Activated CD4-positive, CD25-positive, alpha-beta regulatory T cell treated with anti-CD3 and anti-CD28 coated beads, Interleukin-2, amount 50 U/mL, for 24 hours (primary cell): ENCODE measurements at places on chromosomes 3 and 15.

DNA sequence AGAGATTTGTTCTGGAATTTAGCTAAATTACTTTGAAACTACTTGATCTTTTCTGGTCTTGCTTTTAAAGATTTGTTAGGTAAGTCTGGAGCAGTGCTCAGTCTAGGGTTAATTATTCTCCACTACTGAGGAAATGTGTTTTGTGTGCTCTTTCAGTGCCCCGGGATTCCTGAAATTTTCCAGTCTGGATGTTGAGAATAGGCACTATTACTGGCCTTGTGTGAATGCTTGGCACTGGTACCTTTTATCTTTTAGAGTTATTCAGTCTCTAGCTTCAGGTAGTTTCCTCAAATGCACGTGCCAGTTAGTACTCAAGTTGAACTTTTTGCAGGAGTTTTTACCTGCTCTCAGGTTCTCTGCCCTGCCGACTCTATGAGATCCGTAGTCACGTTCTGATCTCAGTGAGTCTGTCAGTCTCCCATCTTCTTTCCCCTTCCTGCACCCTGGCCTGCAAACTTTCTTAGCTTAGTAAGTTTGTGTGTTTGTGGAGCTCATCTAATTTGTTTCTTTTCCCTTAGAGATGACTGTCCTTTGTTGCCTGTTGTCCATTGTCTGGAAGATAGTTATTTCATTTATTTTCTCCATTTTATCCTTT, 39.5 kb downstream of the TCF12 start:
- ATAC-seq: no peak

DNA sequence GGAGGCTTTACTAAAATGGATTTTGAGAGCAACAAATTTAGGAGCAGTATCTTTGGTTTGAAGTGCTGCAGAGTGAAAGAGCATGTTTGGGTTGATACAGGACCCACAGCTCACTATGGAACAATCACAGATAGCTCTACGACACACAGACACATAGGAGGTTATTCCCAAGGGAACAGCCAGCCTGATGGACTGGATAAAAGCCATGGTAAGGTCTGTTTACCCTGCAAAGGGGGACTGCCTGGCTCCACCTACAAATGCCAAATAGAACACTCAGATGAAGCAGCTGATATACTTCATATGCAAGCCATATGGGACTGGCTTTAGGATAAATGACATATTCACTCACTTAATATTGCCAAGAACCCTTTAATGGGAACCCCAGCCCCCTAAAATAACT, 75.4 kb downstream of the CDC25A start:
- ATAC-seq: no peak

GRCh38 chr3:123584284-123584987, 417 bp downstream of the HACD2 start:
- ATAC-seq: peak; percentile 18

DNA sequence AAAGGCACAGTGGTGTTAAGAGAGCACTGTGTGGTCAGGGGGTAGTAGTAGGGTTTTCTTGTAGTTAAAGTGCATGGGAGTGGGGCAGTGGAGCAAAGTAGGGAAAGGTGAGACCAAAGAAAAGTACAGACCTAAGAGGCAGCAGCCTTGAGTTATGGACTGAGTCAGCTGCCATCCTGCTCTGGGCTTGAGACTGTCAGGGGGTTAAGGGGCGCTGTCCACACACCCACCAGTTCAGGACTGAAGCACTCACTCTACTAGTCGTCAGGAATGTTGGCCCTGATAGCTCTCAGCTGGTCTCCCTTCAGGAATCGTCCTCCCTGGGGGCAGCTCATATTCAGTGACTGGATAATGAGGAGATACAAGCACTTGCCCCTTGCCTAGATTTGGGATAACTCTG, 7.9 kb downstream of the CCR4 start:
- ATAC-seq: no peak

DNA sequence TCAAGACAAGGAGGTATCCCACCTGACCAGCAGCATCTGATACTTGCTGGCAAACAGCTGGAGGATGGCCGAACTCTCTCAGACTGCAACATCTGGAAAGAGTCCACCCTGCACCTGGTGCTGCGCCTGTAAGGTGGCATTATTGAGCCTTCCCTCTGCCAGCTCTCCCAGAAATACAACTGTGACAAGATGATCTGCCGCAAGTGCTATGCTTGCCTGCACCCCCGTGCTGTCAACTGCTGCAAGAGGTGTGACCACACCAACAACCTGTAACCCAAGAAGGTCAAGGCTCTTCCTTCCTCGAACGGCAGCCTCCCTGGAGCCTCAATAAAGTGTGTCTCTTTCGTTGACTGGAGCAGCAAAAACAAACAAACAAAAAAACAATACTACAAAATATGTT, 2.2 kb upstream of the SLC4A7 start:
- no peak for ATAC-seq

- no peak for ATAC-seq
Measured at GRCh38 chr15:92091155-92091734, 237.7 kb downstream of the SLCO3A1 start.

DNA sequence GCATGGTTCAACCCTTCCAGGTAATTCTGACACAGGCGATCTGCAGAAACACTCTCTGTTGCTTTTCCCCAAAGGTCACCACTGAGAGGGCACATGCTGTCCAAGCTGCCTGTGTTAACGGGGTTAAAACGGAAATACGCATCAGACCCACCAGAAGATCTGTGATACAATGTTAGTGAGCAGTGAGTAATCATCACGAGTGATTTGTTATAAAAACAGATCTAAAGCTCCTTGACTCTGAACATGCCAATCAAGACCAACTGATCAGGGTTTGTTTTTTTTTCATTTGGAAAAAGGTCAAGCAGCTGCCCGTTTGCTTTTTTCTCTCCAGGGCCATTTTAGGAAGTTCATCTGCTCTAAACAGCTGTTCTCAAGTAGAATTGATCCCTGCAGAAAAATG, 43.2 kb downstream of the FGF12 start:
- ATAC-seq: no peak

- peak; percentile 44 for ATAC-seq
Measured at GRCh38 chr3:10471054-10471688, 34.2 kb downstream of the ATP2B2 start.

DNA sequence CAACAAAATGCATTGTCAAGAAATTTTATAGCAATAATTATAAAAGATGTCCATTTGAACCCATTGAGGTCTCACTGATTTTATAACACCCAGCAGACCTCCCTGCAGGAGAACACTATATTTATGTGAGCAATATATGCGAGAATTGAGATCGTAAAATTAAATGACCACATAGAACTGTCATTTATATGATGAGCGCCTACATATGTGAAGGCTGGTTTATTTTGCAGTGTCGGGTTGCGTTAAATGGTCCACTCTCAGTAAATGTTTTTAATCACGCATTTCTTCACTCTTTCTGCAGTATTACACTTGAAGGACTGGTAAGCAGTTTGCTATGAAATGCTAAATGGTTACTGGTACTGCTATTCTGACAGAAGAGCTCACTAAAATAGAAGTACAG, 408.5 kb upstream of the AGTR1 start:
- ATAC-seq: no peak

DNA sequence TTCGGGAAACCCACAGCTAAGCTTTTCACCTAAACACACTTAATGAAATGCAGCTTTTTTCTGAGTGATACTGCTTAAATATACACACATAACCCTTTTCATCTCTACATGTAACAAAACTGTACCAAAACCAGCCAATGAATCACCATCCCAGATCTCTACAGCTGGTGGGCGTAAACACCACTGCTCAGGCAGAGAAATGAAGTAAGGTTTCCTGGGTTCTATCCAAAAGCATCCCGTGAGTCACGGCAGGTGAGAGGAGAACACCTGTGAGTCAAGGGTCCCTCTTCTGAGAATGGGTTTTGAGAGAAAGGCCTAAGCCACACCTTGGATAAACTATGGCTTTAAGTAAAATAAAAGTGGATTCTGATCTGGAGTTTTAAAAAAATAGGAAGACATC, 2.6 kb downstream of the CLDN1 start:
- ATAC-seq: peak; percentile 74

GRCh38 chr15:57017024-57017423, 98.6 kb downstream of the TCF12 start:
- ATAC-seq: no peak

- no peak for ATAC-seq
Measured at GRCh38 chr3:187831125-187832051, 86.1 kb upstream of the BCL6 start.

DNA sequence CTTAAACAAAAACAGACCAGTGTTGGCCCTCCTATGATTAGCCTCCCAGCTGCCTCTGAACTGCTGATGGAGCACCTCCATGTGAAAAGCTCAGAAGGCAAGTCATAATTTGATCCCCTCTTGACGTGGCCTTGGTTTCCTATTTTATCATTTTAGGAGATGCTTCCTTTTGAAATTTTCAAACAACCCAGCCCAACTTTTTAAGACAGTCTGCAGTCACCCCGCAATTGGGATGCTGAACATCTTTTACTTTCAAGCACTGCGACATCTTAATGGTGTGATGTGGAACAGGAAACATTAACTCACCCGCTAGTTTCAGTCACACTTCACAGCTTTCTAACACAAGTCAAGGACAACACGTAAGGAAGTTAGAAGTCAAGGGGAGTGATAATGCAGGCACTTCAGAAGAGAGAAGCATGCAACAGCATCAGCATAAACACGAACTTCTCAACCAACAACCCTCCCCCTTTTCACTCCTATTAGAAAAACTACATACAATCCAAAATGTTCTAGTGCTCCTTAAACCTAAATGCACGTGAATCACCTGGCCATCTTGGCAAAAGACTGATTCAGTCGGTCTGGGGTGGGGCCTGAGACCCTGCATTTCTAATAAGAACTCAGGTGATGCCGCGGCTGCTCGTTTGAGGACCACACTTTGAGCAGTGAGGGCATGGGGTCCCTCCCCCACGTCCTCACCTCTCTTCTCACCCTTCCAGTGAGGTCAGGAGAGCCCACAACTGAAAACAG, 161.5 kb downstream of the FOXP1 start:
- ATAC-seq: peak; percentile 80

DNA sequence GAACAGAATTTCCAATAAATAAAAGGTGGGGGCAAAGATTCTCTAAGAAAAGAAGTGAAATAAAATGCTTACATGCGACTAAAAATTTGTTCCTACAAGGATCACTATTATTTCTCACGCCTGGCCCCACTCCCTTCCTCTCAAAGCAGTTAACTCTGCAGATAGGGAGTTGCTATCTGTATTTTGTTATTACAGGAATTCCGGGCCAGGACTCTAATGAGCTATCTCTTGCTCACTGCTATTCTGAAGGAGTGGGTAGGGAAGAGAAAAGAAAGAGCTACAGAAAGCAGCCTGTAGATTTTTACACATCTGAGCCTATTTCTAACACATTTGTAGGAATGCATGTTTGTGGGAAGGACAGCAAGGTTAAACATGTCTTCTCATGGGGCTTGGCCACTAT, 140.4 kb downstream of the PCCB start:
- no peak for ATAC-seq

GRCh38 chr3:128398586-128398985, 68.1 kb downstream of the DNAJB8 start:
- no peak for ATAC-seq

DNA sequence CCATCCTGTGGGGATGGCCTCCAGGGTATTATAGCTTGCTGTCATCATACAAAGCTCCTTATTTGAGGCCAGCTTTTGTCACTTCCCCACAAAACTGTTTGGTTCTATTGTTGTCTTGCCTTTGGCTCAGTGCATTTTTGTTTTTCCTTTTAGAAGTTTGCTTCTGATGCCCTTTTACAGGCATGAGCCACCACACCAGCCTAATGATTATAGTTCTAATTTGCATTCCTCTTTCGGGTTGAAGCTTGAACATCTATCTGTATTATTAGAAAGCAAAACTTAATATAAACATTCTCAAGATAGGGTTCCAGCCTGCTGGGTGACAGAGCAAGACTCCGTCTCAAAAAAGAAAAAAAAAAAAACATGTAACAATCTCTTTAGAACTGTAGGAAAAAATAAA, 39.8 kb downstream of the SMARCC1 start:
- ATAC-seq: no peak

- no peak for ATAC-seq
Measured at GRCh38 chr3:194404365-194405140, 5.5 kb upstream of the GP5 start.

- no peak for ATAC-seq
Measured at GRCh38 chr15:50687302-50687902, 805 bp upstream of the TRPM7 start.

GRCh38 chr3:111809186-111809585, 49.9 kb upstream of the PHLDB2 start:
- ATAC-seq: no peak

- no peak for ATAC-seq
Measured at GRCh38 chr15:95843241-95843910, 487.1 kb upstream of the NR2F2 start.

DNA sequence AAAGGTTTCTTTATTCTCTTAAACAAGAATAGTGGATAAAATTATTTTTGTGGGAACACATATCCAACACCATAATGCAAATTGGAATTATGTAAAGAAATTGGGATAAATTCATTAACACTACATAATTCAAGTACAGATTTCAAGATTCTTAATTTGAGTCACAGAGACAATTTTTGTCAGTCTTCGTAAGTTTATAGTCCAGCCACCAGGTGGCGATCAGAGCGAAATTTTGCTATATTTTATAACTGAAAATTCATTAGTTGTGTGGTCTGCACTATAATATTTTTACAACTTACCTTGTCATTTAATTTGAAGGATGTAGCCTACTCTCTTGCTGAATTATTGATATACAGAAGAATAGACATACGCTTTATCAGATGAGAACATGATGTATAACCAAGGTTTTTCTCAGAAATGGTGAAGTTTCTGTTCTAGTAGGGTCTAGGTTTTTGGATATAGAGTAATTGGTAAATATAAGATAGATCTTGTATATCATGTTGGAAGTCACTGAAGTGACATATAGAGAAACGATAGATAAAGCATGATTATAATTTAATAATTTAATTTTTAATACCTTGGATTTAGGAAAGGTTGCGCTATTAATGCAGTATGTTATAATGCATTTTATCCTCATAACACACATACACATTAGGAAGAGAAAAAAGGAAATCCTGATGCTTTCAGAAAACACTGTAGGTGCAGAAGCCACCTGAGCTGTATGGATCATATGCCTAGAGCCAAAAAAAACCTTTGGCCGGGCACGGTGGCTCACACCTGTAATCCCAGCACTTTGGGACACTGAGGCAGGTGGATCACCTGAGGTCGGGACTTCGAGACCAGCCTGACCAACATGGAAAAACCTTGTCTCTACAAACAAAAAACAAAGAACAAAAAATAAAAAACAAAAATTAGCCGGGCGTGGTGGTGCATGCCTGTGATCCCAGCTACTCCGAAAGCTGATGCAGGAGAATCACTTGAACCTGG, 31.7 kb downstream of the PLSCR4 start:
- ATAC-seq: no peak

- no peak for ATAC-seq
Measured at GRCh38 chr3:4633078-4634004, 140.2 kb downstream of the ITPR1 start.

GRCh38 chr3:179801263-179801662, 148.4 kb downstream of the USP13 start:
- ATAC-seq: no peak

- ATAC-seq: no peak
Measured at GRCh38 chr3:66403323-66403990, 97.4 kb downstream of the LRIG1 start.
